ENCODE measurements at places on chromosomes 7 and 10. TPM values are rescaled to one million over a fixed set of nuclear protein-coding genes. Genes with fewer than 3 reads are reported as not detected.

APBB1IP gene
- polyA plus RNA-seq, result 1.2 TPM

DNA sequence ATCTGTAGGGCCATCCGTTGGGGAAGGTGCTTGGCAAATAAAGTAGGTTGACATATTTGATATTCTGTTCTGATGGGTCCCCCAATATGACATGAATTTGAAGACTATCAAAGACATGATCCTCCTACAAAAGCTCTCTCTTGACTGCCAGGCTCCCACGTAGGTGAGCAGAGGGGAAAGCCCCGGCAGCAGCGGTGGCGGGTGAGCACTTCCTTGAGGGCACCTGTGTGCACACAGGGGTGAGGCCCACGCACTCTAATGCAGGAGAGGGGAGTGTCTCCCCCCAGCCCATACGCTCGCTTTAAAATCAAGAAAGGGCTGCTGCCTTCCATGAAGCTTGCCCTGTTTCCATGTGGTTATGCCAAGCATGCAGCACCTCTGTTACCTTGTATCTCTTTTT lies 100.4 kb downstream of the TAX1BP1 start:
- DNase-seq, result no peak

DNA sequence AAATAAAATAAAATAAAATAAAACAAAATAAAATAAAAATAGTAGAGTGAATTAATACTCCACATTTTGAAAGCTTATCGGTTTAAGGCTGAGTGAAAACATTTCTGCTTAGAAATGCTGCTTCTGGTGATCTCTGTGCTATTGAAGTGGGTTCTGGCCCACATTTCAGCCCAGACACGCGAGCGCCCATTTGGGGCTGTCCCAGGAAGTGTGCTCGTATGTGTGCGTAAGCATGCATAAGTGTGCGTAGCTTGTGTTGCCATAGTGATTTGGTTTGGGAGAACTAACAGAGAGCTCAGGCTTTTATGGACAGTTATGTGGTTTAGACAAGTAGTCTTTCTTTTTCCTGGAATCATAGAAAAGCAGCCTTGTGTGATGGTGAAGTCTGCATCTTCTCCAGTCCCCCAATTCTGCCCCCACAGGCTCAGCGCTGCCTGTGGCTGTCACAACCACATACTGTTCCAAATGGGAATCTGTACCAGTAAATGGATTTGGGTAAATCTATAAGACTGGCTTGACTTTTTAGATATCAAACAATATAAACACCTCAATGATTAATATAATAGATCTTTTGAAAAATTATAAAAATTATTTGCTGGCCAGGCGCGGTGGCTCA lies 29.8 kb upstream of the PURB start:
- no peak for DNase-seq

GRCh38 chr10:7231509-7232414 lies 179.1 kb downstream of the SFMBT2 start:
- DNase-seq, result peak; percentile 54

GRCh38 chr7:77265666-77266065 lies 66.0 kb upstream of the FGL2 start:
- DNase-seq, result no peak
